Stimulated activated CD8-positive, alpha-beta memory T cell treated with anti-CD3 and anti-CD28 coated beads, Interleukin-7, amount 100 ng/mL, for 1 hour (primary cell): ENCODE measurements at places on chromosomes 2 and 18.

DNA sequence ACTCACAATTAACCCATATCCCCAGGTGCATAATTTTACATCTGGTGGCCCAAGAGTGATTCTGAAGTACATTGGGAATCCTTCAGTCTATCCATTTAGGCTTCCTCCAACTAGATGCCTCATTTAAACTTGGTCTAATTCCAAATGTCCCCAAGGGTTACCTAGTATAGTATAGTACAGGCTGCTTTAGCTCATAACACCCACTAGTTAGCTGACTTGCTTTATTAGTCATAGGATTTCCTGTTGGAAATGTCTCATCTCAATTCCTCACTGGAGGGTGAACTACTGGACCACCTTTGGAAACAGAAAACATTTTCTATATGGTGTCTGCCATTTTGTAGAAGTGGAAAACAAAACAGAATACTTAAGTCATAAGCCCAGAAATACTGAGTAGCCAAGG lies 202.5 kb upstream of the SESTD1 start:
- no peak for DNase-seq

DNA sequence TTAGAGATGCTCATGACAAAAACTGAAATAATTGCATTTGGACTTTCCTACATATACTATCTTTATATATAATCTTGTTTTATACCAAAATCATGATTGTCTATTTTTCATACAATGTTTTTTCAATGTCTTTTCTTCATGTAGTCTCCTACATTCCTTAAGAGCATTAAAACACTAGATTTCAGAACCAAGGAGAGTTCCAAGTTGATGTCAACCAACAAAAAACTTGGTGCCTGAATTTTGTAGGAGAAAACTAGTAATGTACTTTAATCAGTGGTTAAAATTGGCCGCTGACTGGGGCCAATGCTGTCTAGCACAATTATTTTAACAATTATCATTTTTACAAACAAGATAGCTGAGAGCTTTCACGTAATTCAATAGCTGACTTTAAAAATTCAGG lies 678.8 kb downstream of the DCC start:
- no peak for DNase-seq

DNA sequence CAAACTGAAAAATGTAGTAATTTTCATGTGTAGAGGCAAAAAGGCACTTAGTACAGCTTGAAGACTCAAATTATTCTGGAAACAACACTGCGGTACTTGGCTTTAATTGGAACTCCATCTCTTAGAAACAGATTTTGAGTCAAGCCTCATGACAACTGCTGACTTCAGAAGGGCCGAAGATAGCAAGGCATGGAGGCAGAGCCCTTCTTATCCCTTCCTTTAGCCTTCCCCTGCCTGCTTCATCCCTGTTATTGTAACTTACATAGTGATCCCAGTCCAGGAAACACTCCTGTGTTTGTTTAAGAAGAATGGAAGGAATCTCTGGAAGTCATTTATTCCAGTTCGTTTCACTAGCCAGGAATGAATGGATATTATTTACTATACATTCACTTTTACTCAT lies 110.9 kb upstream of the FAM98A start:
- no peak for DNase-seq

- DNase-seq: no peak
Observed at GRCh38 chr2:68388358-68388757, 23.3 kb downstream of the PLEK start.

- DNase-seq: no peak
Observed at GRCh38 chr2:71422786-71423185, 30.6 kb upstream of the DYSF start.

GRCh38 chr2:71446505-71446904 lies 6.9 kb upstream of the DYSF start:
- no peak for DNase-seq

- no peak for DNase-seq
Observed at GRCh38 chr2:128753800-128754199, 435.1 kb upstream of the HS6ST1 start.

- DNase-seq: no peak
Observed at GRCh38 chr2:160096409-160096808, 34.0 kb upstream of the PLA2R1 start.

DNA sequence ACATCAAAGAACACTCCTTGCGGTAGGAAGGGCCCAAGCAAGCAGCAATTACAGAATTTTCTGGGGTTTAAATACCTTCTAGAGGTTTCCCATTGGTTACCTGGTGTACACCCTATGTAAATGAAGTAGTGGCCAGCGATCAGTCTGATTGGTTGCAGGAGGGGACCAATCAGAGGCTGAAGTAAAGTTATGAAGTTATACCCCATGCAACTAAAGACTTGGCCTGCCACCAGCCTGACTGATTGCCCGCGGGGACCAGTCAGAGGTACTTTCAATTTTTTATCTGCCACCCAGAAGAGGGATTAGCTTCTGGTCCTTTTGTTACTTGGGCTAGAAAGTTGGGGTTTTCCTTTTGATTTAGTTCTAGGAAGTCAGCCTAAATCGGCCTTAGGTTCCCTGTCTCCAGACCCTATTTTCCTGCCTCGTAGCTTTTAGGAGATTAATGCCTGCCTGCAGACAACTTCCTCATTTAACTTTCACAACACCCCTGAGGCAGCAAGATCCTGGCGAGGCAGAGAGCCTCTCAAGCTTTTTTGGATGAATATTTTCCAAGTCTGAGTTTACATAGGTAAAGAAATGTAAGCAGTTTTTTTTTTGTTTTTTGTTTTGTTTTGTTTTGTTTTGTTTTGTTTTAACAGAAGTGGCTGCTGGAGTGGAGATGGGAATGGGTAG lies 1.5 kb upstream of the DGUOK start:
- no peak for DNase-seq

GRCh38 chr2:157176602-157177001 lies 80.9 kb upstream of the GALNT5 start:
- DNase-seq: no peak

DNA sequence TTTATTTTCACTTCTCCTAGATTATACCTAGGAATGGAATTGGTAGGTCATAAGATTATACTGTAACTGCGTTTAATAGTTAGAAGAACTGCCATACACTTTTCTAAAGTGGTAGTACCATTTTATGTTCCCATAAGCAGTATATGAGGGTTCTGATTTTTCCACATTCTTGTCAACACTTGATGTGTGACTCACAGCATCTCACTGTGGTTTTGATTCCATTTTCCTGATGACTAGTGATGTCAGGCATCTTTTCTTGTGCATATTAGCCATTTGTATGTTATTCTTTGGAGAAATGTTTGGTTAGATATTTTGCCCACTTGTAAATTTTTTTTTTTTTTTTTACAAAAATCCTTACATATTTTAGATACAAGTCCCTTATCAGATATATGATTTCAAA lies 2.3 kb downstream of the DCAF17 start:
- DNase-seq: no peak

DNA sequence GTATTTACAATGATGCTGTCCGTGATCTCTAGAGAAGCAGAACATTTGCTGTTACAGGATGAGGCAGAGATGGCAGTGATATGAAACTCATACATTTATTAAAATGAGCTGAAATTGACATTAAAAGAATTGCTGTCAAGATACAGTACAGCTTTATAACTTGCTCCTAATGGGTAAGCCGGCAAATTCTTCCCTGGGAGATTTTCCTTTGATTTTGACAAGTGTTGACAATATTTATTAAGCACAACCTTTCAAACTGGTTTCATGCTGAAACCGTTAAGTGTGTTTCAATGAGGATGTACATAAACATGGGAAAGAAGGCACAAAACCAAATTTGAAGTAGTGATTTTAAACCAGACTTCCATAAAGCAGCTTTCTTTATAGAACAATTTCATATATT lies 45.5 kb downstream of the SPHKAP start:
- no peak for DNase-seq

GRCh38 chr2:149261692-149262091 lies 68.7 kb upstream of the LYPD6 start:
- DNase-seq: no peak

DNA sequence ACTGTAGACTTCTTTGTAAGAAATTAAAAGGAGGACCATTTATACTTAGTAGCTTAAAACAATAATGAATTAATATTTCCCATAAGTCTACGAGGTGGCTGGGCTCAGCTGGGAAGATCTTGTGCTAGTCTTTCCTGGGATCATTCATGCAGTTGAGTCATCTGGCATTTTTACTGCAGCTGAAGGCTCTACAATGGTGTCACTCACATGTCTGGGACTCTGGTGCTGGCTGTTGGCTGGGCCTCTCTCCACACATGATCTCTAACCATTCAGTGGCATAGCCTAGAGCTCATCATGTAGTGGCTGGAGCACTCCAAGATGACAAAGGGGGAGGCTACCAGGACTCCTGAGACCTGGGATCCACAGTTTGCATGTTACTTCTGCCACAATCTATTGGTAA lies 35.5 kb downstream of the CLASP1 start:
- DNase-seq: no peak

DNA sequence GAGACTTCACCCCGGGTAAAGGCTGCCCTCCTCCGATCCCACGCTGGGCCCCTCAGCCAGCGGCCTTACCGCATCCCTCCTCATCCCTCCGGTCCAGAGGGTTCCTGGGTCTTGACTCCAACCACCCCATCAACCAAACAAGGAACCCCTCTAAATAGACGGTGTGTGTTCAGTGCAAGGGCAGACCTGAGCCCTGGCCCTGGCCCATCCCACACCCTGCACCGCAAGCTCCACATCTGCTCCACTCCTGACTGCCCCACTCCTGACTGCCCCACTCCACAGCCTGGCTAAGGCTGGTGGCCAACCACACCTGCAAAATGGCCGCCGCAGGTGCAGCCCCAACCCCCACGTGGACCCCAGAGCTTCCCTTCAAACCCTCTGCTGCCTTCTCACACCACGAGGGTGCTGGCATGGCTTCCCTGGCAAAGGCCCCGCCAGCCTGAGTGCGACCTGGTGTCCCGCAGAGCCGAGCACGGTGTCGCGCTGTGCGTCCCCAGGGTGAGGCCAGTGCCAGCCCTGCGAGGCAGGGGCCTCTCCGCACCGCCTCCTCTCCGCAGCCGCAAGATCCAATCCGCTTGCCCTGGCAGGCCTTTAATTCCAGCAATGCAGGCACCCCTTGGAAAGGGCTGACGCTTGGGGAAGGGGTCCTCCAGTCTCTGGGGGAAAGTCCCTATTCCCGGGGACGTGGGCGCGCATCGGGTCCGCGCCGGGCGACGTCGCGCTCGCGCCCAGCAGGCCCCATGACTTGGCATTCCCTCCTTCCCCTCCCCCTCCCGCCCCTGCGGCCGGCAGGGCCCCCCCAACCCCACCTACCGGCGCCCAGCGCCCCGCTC lies 1.5 kb downstream of the KIF1A start:
- no peak for DNase-seq

DNA sequence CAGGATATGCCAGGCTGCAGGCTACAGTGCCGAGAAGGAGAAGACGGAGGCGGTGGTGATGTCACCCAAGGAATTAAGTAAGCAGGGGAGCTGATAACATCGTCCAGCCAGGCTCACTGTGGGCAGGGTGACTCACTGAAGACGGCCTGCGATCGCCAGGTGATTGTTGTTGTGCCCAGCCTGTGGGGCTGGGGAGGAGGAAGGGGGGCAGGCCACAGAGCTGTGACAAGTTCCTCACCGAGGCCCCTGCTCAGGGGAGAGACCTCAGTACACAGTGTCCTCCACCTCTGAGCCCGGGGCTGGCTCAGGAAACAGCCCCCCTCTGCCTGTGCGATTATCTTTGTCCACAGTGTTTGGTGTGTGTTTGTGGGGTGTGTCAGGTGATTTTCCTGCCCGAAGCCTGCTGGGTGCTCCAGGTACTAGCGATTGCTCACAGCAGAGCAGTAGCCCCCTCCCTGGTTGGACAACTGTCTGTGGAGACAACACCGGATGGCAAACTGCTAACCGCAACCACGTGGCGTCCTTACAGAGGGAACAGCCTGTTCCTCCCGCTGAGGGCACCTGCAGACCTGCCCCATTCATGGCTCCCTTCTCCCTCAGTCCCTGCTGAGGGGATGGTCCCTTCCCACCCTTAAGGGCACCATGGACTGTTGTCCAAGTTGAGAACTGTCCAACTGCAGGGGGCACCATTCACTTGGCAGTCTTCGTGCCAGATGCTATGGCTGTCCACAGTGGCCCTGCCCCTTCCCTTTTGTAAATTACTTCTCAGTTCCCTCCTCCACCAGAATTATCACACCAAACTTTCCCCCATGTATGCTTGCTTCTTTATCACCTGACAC lies 95.1 kb downstream of the ZFP36L2 start:
- DNase-seq: peak; percentile 61

DNA sequence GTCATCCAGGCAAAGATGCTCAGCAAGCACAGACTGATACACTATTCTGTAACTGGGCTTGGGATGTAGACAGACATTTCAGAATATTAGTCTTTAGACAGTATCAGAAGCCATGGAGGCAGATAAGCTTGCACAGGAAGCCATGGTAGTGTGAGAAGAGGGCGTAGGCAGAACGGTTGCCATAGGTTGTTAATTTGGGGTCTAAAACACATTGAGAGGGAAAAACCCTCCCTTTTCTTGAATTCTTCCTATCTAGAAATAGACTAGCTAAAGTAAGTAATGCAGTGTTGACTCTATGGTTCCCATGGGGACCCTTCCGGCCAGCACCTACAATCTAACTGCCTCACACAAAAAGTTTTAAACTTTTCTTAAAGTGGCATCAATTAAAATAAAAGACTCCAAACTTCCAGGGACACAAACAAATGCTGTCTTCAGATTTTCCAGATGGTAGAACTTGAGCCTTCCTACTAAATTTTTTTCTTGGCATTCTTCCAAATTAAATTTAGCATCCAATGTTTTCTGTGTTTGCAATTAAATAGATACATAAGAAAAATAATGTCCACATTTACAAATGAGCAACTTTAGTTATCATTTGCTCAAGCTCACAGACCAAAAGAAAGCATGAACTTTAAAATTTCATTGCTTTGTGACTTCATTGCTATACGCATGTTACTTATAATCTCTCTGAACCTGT lies 1.9 kb downstream of the PRKRA start:
- no peak for DNase-seq

GRCh38 chr2:70984228-70984575 lies 5.8 kb downstream of the ANKRD53 start:
- no peak for DNase-seq

DNA sequence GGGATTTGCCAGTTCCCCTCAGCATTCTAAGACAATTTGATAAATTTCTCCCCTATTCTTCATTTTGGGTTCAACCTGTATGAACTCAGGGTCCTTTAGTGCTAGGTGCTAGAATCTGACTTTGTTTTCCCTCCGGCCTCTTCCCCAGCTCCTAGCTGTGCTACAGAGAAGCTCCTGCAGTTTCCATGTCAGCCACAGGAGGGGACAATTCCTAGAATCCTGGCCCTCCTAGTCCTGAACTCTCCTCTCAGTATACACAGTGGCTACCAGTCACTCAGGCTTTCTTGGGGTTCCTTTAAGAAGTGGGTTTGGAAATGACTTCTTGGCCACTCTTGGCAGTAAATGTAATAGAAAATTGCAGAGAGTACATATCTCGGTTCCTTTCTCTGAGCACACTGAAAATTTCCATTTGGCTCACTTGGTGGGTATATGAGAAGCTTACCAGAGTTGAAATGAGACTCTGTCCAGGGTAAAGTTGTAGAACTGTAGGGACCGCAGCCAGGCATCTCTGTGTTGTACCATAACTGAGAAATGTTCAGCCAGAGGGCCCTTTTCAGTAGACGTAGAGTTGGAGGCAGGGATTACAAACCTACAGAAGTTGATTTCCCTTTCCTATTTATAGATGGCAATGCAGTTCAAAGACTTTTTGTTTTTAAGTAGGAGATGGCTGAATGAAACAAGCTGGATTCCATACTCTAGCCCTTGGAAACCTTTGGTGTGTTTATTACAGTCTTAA lies 5.0 kb upstream of the CHST10 start:
- no peak for DNase-seq

GRCh38 chr2:121527009-121527682 lies 3.5 kb upstream of the RNU4ATAC start:
- no peak for DNase-seq
